ENCODE measurements at places on chromosomes 12 and 14.
A peak's percentile ranks its signal among the peaks of the same experiment; 100 is the strongest.

DNA sequence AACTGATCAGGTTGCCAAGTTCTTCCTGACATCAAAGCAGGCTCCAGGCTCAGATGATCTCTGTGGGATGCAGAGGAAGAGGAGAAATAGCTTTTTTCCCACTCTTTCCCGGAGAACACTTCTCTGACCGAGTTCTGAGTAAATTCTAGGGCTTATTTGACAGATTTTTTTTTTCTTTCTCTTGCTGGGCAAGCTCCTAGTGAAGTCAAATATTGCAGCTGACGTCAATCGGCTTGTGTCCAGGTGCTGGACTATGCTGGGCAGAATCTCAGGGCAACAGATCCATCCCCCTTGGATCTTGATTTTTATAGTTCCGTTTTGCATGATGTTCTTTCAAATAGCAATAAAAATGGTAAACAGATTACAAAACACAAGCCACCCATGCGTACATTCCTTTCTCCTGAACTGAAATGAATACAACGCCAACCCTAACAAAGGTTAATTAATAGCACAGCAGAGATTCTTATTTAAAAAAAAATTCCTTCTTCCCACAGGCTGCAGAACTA lies 182.2 kb downstream of the NOVA1 start:
- DNase-seq, result no peak

GRCh38 chr14:77133720-77134338 lies 7.8 kb downstream of the ZDHHC22 start:
- peak; percentile 47 for DNase-seq

GRCh38 chr14:30362369-30363218 lies 196.4 kb upstream of the G2E3 start:
- DNase-seq, result no peak

DNA sequence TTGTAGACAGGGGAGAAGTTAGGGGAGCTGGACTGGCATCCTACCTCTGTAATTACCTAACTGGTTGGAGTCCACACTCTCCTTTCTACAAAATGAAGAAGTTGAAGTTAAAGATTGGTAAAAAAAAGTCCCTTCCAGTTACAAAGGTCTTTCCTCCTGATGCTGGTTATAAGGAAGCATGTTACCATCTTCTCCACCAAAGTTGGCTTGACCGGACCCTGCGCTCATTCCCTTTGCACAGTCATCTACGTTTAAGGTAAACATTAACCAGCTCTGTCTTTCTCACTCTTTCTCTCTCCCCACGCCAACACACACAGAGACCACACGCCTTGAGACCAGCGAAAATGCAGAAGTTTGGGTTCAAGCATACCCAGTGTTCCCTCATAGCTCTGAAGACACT lies 11.9 kb downstream of the FBLN5 start:
- DNase-seq, result no peak

Data from inflammatory macrophage treated with lipopolysaccharide for 4 hours (primary cell).